Fibroblast of skin of abdomen (primary cell): ENCODE measurements at places on chromosomes 5 and 9.

DNA sequence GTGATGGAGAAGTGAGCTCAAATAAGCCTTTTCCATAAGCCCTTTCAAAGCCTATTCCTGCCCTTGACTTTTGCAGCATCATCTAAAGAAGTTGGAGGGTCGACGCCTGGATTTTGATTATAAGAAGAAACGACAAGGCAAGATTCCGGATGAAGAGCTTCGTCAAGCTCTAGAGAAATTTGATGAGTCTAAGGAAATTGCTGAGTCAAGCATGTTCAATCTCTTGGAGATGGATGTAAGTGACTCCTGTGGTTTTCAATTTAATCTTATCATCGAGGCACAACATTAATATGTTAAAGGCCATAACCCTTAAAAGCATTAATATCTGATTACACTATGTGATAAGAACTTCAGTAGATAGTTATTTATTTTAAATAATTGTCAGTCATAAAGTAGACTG lies 210.4 kb downstream of the SH3GL2 start:
- DNase-seq = no peak

DNA sequence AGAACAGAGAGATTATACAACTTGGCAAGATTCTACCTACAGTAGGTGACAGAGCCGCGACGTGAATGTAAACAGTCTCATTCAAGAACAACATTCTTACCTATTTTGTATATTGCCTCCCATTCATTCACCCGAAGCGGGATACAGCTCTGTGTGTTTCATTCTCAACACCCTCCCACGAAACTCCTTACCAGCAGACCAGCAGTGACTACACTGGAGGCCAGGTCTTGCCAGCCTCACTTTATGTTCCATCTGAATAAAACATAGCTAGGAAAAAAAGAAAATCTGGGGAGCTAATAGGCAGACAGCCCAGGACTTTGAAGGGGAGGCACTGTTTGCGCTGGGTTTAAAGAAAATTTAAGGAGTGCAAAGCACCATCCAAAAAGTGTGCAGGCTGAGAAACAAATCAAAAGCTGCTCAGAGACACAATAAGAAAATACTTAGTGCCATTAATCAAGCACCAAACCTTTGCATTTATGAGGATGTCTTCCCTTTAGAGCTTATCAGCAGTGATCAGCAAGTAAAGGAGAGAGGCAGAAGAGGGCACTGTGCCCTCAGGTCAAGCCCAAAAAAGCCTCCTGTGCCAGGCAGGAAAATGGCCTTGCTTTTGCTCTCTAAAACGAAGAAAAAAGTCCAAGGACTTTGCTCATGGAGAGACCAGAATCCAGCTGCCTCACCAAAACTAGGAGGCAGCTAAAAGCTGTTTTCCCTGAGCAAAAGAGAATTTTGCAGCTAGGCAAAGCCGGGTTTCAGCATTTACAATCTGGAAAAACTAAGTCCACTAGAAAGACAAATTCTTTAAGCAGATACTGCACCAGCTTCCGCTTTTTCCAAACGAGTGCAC lies 295.1 kb downstream of the BNC2 start:
- no peak for DNase-seq

DNA sequence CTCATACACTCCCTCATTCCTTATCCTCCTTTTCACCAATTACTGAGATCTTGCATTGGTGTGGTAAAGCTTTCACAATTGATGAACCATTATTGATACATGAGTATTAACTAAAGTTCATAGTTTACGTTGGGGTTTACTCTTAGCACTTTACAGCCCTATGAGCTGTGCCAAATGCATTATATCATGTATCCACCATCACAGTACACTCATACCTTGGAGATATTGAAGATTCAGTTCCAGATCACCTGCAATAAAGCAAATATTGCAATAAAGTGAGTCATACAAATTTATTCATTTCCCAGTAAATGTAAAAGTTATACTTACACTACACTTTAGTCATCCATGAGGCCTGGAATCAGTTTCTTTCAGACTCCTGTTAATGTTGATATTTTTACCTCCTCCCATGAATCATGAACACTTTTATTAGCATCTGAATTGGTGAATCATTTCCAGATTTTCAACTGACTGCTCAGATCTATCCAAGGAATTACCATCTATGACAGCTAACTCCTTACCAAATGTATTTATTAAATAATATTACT lies 546.6 kb upstream of the PTPRD start:
- DNase-seq = no peak

- no peak for DNase-seq
Measured at GRCh38 chr9:10071579-10071978, 541.2 kb downstream of the PTPRD start.

DNA sequence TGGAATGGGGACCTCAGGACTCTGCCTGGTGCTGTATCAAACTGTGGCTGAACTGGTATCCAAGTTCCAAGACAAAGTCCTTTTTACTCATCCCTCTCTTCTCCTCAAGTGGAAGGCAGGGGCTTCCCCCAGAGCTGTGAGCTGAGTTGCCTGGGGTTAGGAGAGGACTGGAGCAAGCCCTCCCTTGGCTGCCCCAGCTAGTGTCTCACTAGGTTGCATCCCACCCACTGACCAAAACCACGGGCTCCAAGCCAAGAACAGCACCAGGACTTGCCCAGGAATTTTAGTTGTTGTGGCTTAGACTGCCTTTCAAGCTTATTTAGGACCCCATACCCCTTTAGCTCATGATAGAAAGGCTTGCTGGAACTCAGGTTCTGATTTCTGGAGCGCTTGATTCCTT lies 158.7 kb upstream of the TNC start:
- peak; percentile 79 for DNase-seq

- DNase-seq = peak; percentile 87
Measured at GRCh38 chr5:143886651-143887638, 75.0 kb downstream of the HMHB1 start.

DNA sequence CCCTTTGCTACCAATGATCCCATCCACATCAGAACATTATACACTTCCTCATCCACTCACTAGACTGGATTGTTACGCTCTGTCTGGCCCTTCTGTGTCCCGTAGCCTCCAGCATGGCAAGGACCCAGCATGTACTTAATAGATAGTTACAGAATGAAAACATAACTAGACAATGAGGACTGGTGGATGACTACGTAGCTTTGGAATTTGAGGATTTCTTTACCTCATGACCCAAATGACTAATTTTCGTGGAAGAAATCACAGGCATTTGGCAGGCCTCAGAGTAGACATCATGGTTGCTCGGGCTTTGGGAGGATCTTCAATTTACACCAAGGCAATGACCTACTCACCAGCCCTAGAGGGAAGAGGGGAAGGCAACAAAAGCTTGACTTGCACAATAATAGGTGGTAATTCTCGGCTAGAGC lies 299.8 kb downstream of the TLE1 start:
- peak; percentile 99 for DNase-seq

GRCh38 chr5:139958432-139959148 lies 84.5 kb downstream of the NRG2 start:
- no peak for DNase-seq

GRCh38 chr9:23820451-23821374 lies 5.3 kb downstream of the ELAVL2 start:
- DNase-seq = no peak

DNA sequence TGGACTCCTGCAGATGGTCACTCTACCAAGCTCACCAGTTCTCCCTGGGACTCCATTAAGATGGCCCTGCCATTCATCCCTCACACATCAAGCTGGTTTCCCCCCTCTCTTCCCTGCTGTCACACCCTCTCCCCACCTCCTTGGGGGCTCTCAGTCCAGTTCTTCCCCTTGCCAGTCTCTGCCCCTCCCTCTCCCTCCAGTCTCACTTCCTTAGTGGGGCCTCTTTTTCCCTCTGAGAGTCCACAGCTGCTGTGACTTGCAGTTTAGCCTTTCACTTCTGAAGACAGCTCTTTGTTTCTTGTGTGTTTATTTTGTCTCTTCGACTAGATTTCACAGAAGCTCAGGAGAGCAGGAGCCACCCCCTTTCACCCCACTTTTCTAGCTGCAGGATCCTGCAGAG lies 10.5 kb downstream of the DOCK2 start:
- DNase-seq = no peak
